ENCODE measurements at places on chromosomes 13 and 19. TPM values are rescaled to one million over a fixed set of nuclear protein-coding genes. Genes with fewer than 3 reads are reported as not detected.

- no peak for DNase-seq
- peaks cover 3% of the 10 kb centered on the region for H3K36me3 ChIP-seq
- no peaks in the 10 kb centered on the region for H3K27me3 ChIP-seq
- no peak overlapping the region for H3K27ac ChIP-seq
- H3K4me1 ChIP-seq: no peaks in the 10 kb centered on the region
- no peak overlapping the region for H3K4me3 ChIP-seq
Observed at GRCh38 chr19:49213791-49214190, 56.2 kb downstream of the TRPM4 start.

- H3K27me3 ChIP-seq: no peaks in the 10 kb centered on the region
- peaks cover 7% of the 10 kb centered on the region for H3K4me1 ChIP-seq
- H3K27ac ChIP-seq: peak overlapping the region; percentile 47
- peak; percentile 83 for DNase-seq
- H3K36me3 ChIP-seq: no peaks in the 10 kb centered on the region
Observed at GRCh38 chr19:14073261-14073924, 807 bp downstream of the MISP3 start.

- DNase-seq: peak; percentile 78
- H3K4me1 ChIP-seq: peaks cover 15% of the 10 kb centered on the region
- peaks cover 19% of the 10 kb centered on the region for H3K36me3 ChIP-seq
- H3K27me3 ChIP-seq: no peaks in the 10 kb centered on the region
Observed at GRCh38 chr19:51691074-51691583, 2.0 kb upstream of the SPACA6 start.

DNA sequence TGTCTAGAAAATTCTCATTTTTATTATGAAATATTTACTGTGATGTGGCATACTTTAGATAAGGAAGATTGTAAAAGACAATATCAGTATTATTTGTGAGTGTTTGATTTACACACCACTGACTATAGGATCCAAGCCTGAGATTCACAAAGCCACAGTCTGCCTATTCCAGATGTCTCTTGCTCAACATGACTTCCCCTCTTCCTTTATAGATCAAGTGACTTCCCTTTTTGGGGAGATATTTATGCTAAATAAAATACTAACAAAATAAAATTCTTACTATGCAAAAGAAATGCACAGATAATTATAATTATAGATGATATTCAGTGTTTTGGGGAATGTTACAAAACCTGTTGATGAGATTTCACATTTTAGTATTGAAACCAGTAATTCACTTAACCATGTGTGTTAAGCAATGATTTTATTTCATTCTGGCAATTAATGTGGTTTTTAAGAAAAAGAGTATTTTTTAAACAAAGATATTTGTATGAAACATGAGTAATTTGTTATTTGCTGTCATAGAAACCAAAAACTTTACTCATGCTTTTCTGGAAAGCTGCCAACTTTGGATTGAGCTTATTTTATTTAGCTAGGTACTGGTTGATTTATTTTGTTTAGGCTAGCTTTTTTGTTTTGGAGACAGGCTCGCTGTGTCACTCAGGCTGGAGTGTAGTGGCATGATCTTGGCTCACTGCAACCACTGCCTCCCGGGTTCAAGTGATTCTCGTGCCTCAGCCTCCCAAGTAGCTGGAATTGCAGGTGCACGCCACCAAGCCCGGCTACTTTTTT is 13.7 kb upstream of the GPR183 start:
- peaks cover 19% of the 10 kb centered on the region for H3K4me1 ChIP-seq
- no peaks in the 10 kb centered on the region for H3K27me3 ChIP-seq
- peak; percentile 91 for DNase-seq

The ZNF729 gene
- not detected for total RNA-seq

The PRR12 gene
- total RNA-seq: 2.1 TPM

Data from fibroblast of lung (primary cell).